ENCODE measurements at places on chromosomes 6 and 20.

DNA sequence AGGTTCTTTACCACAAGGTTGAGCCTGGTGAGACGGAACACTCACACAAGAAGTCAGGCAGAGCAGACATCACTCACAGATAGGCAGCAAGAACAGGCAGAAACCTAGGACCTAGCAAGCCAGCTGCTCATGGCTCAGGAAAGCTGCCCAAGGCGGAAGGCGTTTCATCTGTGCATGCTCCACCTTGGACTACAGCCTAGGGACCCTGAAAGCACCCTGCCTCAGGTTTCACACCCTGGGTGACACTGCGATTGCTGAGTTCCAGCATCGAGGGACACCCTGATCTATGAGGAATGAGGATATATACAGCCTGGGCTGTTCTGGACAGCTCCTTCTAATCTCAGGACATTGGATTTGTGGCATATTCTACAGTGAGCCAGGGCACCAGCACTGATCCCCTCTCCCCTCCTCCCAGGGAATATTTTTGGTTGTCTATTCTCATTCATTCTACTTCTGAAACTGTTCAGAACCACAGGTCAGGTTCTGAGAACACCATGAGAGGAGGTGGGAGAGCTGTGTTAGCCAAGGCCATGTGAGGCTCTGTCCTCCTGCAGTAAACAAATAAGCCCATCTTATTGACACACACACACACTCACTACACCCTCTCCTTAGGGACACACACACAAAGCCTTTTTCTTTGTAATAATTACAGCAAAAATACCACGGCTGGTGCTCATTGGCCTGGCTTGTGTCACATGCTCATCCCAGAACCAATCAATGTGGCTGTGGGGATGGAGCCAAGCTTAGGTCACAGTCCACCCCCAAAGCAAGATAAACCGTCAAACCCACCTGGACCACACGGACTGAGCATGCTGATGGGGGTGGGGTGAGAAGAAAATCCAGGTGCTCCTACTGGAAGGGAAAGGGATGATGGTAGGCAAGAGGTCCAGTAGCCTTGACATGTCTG is 26.3 kb upstream of the PMEPA1 start:
- H3K36me3 ChIP-seq, result no peaks in the 10 kb centered on the region
- H3K4me1 ChIP-seq, result peaks cover 18% of the 10 kb centered on the region
- no peaks in the 10 kb centered on the region for H3K27me3 ChIP-seq
- H3K4me3 ChIP-seq, result peak overlapping the region; percentile 28
- no peak for DNase-seq
- H3K27ac ChIP-seq, result peak overlapping the region; percentile 62

DNA sequence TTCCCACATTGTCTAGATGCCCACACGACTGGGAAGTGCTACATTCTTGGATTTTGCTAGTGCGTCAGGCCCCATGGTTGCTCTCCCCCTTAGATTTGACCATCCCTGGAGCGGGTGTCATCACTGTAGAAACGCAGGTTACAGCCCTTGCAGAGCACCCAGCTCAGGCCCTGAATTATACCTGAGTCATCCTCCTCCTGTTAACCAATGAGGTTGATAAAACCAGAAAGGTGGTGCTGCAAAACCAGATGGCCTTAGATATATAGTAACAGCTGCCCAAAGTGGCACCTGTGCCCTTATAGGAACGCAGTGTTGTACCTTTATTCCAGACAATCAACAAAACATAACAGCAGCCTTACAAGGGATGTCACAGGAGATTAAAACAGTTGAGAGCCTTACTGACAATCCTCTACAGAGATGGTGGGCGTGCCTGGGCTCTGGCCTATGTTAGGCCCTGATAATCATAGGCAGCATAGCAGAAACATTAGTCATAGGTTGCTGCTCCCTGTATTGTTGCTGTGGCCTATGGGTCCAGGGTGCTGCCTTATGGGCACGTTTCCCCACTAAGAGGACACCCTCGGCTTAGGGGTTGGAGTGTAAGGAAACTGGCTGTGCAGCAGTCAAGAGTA is 33.6 kb upstream of the HSF2 start:
- H3K36me3 ChIP-seq, result no peaks in the 10 kb centered on the region
- H3K4me1 ChIP-seq, result no peaks in the 10 kb centered on the region
- H3K27ac ChIP-seq, result no peak overlapping the region
- no peaks in the 10 kb centered on the region for H3K27me3 ChIP-seq
- no peak for DNase-seq

- no peak overlapping the region for H3K4me3 ChIP-seq
- DNase-seq, result no peak
- no peaks in the 10 kb centered on the region for H3K27me3 ChIP-seq
- H3K4me1 ChIP-seq, result no peaks in the 10 kb centered on the region
- no peak overlapping the region for H3K27ac ChIP-seq
- H3K36me3 ChIP-seq, result no peaks in the 10 kb centered on the region
Measured at GRCh38 chr6:3617192-3617631, 134.3 kb downstream of the PXDC1 start.

- peak; percentile 58 for DNase-seq
- H3K27ac ChIP-seq, result peak overlapping the region; percentile 77
- peaks cover 26% of the 10 kb centered on the region for H3K4me1 ChIP-seq
- no peaks in the 10 kb centered on the region for H3K27me3 ChIP-seq
- H3K4me3 ChIP-seq, result peak overlapping the region; percentile 28
- H3K36me3 ChIP-seq, result peaks cover 63% of the 10 kb centered on the region
Measured at GRCh38 chr6:157198425-157199279, 124.7 kb downstream of the TMEM242 start.

GRCh38 chr6:143328876-143329275 is 121.6 kb downstream of the ADAT2 start:
- H3K27me3 ChIP-seq, result no peaks in the 10 kb centered on the region
- no peaks in the 10 kb centered on the region for H3K4me1 ChIP-seq
- no peak overlapping the region for H3K27ac ChIP-seq
- peaks cover 3% of the 10 kb centered on the region for H3K36me3 ChIP-seq

- peaks cover 12% of the 10 kb centered on the region for H3K4me1 ChIP-seq
- H3K27me3 ChIP-seq, result no peaks in the 10 kb centered on the region
- no peaks in the 10 kb centered on the region for H3K36me3 ChIP-seq
- H3K27ac ChIP-seq, result no peak overlapping the region
- no peak for DNase-seq
Measured at GRCh38 chr6:117448011-117448410, 22.3 kb upstream of the ROS1 start.

DNA sequence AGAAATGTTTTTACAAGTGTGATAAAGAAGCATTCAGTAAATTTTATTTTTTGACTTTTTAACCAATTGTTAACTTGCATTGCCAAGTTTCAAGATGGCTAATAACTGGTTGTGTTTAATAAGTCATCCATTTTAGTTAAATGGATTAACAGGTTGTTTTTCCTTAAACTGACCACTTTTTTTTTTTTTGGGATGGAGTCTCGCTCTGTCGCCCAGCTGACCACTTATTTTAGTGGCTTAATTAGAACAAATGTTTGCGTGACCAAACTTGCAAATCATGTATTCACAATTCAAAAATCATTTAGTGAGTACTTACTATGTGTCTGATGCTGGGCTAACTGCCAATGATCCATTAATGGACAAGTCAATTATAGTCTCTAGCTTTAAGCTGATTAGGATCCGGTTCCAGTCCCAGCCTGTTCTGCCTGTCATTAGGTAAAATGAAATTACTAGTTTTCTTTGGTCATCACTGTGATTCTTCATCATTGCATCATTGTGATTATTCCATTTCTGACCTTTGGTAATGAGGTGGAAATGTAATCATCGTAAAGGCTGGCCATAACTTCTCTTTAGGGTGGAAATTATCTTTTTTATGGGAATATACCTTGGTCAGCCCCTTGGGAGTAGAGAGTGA is 729.2 kb upstream of the MARCKS start:
- no peak for DNase-seq
- H3K36me3 ChIP-seq, result no peaks in the 10 kb centered on the region
- H3K4me1 ChIP-seq, result no peaks in the 10 kb centered on the region

GRCh38 chr6:148700741-148701311 is 46.0 kb upstream of the UST start:
- no peak overlapping the region for H3K27ac ChIP-seq
- H3K36me3 ChIP-seq, result no peaks in the 10 kb centered on the region
- H3K4me1 ChIP-seq, result no peaks in the 10 kb centered on the region
- DNase-seq, result no peak
- no peaks in the 10 kb centered on the region for H3K27me3 ChIP-seq
- peak overlapping the region; percentile 46 for H3K4me3 ChIP-seq

DNA sequence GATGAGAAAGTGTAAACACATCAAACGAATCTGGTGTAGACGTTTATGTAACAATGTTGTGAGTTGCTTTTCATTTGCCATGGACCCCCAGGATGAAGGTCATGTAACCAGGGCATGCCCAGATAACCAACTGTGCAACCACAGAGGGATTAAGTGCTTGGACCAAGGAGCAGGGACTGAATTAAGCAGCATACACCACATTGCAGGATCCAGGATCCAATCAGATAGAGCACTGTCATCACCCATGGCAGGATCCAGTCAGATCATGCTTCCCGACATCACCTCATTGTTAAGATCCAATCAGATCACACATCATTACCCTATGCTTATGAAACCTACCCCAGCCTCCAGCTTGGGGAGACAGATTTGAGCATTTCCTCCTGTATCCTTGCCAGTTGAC is 74.3 kb upstream of the RCAN2 start:
- H3K27ac ChIP-seq, result no peak overlapping the region
- H3K4me1 ChIP-seq, result no peaks in the 10 kb centered on the region
- H3K36me3 ChIP-seq, result no peaks in the 10 kb centered on the region
- no peak for DNase-seq

- H3K27me3 ChIP-seq, result no peaks in the 10 kb centered on the region
- no peaks in the 10 kb centered on the region for H3K4me1 ChIP-seq
- H3K4me3 ChIP-seq, result no peak overlapping the region
- H3K27ac ChIP-seq, result no peak overlapping the region
Measured at GRCh38 chr6:82867946-82868345, 197.7 kb downstream of the UBE3D start.

DNA sequence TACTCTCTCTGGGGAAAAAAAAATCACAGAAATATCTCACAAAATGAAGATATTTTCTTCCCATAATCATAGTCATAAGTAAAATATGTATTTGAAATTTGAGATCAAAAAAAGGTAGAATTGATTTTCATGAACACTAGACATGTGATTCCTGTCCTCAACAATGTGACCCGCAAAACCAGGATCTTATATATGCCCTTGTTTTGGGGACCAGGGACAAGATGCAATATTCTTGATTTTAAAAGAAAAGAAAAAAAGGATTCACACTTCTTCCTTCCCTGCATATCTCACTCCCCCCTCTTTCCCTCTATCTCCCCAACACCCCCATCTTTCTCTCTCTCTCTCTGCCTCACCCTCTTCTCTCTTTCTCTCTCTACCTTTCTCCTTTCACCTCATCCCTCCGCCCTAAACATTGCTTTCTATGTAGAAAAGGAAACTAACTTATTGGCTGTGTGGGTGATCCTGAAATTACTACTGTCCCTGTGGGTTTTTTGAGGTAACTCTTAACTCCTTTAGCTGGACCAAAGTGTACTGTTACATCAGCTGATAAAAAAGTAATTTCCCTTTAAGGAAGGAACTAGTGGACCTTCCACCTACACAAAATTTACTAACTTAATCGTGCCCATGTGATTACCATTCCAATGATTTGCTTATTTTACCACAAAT is 85.6 kb downstream of the AIG1 start:
- DNase-seq, result no peak
- H3K27me3 ChIP-seq, result no peaks in the 10 kb centered on the region
- H3K27ac ChIP-seq, result no peak overlapping the region
- H3K36me3 ChIP-seq, result no peaks in the 10 kb centered on the region

- no peaks in the 10 kb centered on the region for H3K4me1 ChIP-seq
- peaks cover 5% of the 10 kb centered on the region for H3K27me3 ChIP-seq
- no peaks in the 10 kb centered on the region for H3K36me3 ChIP-seq
- no peak overlapping the region for H3K4me3 ChIP-seq
Measured at GRCh38 chr20:2763186-2763585, 37.2 kb downstream of the CPXM1 start.

- no peak overlapping the region for H3K27ac ChIP-seq
- no peaks in the 10 kb centered on the region for H3K27me3 ChIP-seq
- DNase-seq, result no peak
- H3K4me1 ChIP-seq, result no peaks in the 10 kb centered on the region
Measured at GRCh38 chr6:126724821-126725220, 384.9 kb downstream of the CENPW start.

GRCh38 chr20:137668-138490 is 4.5 kb upstream of the DEFB126 start:
- H3K27me3 ChIP-seq, result no peaks in the 10 kb centered on the region
- no peak for DNase-seq
- H3K4me1 ChIP-seq, result no peaks in the 10 kb centered on the region
- no peak overlapping the region for H3K27ac ChIP-seq

- no peaks in the 10 kb centered on the region for H3K36me3 ChIP-seq
- H3K4me3 ChIP-seq, result no peak overlapping the region
- no peaks in the 10 kb centered on the region for H3K4me1 ChIP-seq
- H3K27ac ChIP-seq, result no peak overlapping the region
- peak; percentile 47 for DNase-seq
Measured at GRCh38 chr6:125421836-125422235, 120.1 kb upstream of the HDDC2 start.

DNA sequence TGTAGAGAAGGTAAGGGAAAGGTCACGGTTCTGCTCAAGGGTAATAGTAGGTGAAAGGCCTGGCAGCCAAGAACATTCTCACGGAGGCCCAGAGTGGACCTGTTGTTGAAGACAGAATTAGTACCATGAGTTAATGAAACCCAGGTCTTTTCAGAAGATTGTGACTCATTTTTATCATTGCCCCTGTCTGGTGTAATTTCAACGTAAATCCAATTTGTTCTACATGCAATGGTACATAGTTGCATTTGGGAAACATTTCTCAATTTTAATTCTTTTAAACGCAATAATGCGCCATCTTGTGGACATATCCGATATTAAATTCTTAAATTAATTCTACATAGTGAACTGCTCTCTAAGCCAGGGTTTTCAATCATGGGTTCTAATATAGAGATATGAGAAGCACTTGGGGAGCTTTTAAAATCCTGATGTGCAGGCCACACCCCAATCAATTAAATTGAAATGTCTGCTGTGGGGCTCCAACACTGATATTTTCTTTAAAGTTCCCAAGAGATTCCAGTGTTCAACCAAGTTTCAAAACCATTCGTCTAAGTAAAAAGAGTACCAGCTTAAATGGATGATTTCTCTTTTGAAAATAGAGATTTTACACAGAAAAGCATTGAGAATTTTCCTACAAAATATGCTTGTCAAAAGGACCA is 257.4 kb downstream of the PLCB1 start:
- H3K36me3 ChIP-seq, result no peaks in the 10 kb centered on the region
- peaks cover 27% of the 10 kb centered on the region for H3K4me1 ChIP-seq
- H3K4me3 ChIP-seq, result peak overlapping the region; percentile 37
- H3K27me3 ChIP-seq, result no peaks in the 10 kb centered on the region
- DNase-seq, result no peak

DNA sequence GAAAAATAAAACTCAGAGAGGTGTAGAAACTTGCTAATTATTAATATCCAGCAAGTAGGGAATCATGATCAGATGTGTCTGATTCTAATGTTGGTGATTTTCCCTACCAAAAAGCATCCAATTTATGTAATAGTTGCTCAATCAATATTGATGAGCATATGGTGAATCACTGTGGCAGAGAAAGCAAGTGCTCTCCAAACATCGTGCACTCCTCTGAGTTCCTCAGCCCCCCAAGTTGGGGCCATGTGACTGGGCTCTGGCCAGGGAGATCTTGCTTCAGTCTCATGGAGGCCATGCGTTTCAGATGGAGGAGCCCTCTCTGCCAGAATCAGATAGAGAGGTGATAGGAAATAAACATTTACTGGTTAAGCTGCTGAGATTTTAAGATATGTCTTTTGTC is 133.2 kb upstream of the LY86 start:
- no peak for DNase-seq
- no peaks in the 10 kb centered on the region for H3K27me3 ChIP-seq
- H3K36me3 ChIP-seq, result no peaks in the 10 kb centered on the region
- H3K27ac ChIP-seq, result no peak overlapping the region
- no peaks in the 10 kb centered on the region for H3K4me1 ChIP-seq
